Left hindlimb (tissue), 1 donor: ENCODE measurements at places on chromosomes 1 and 21.

DNA sequence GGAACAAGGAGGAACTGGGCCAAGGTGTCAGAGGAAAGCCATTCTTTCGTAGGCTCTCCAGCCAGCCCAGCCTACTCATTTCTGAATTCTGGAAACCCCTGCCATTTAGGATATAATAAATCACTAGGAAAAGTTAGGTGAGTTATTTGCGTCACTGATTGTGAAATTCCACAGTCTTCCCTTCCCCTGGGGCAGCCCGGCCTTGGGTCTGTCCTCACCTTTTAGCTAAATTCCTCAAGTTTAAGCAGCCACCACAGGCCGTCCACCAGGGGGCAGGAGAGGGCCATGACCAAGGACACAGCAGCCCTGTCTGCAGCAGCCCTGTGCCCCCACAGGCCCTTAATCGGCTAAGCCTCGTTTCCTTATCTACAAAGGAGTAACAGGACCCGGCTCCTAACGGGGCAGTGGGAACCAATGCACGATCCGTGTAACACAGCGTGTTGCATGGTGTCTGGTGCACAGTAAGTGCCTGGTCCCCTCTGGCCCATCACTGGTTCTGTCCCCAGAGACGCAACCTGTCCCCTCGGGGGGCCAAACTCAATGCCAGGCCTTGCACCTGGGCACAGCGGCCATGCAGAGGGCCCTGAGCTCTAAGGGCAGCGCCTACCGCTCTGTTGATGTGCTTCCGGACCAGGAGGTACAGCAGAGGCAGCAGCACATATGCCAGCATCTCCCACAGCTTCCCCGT is 18.1 kb downstream of the GPR157 start:
- peak; percentile 86 for DNase-seq

- no peak for DNase-seq
These were observed 4.3 kb upstream of the CD1D start for GRCh38 chr1:158176399-158176798.

DNA sequence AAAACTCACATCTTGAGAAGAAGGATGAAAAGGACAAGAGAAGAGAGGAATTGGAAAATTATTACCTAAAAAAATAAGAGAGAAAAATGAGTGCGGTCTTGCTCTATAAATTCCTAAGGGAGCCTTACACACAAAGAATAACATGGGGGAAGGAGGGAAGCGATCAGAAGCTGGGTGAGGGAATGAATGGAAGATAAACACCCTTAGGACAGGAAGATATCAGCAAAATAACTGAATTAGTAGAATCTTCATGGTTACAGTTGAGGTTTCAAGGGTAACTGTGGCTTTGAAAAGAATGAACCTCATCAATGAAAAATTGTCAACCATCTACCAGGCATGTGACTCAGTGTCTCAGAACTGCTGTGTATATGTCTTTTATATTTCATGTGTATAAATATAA is 192.5 kb upstream of the FOXD3 start:
- DNase-seq, result no peak

- DNase-seq, result no peak
These were observed 389.3 kb downstream of the OMA1 start for GRCh38 chr1:58157256-58157655.

DNA sequence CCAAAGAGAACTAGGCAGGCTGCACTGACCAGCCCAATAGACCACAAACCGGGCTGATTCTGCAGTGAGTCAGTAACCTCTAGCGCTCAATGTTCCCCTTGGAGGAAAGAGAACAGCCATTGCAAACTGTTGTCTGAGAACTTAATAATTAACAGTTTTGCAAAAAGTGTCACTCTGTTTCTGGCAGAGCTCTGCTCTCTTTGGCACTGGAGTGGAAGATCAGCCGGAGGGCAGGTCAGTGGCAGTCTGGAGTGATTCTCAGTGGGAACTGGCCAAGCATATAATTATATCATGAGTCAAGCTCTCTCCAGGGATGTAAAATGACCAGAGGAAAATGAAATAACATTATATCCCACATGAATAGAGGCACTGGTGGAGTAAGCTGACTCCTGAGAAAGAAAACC is 238.3 kb downstream of the HLX start:
- DNase-seq, result peak; percentile 63

DNA sequence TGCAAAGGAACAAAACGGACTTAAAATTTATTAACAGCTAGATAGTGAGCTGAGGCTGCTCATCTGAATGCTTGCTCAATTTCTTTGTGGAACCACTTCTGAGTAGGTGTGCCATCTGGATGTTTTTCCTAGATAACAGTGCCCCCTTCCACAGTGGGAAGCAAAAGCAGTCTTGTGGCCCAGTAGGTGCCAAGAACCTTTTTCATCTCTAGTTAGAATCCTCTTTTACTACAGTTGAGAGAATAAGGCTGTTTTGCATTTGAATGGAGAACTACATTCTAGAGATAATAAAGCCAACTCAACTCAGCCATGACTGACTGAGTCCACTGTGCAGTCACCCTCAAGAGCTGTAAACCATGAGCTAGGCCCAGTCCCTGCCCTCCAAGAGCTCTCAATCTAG is 13.3 kb downstream of the F3 start:
- no peak for DNase-seq

GRCh38 chr1:226568077-226568831 is 19.7 kb downstream of the STUM start:
- peak; percentile 51 for DNase-seq

DNA sequence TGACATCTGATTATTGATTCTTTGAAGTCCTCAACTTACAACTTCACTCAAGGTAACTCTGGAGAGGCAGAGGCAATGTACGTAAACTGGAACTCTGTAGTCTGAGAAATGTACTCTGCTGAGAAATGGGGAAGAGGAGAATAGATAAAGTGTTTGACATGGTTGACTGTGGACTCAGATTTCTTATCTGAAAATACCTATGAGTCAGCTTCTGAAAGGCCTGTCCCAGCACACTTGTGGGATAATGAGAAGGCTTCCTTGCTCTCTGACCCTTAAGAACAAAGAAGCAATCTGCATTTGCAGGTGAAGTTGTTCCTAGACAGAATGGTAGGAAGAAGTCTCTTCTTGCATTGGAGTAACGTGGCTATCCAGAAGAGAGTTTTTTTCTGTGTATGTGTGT is 1573.5 kb downstream of the BRINP3 start:
- DNase-seq, result no peak

GRCh38 chr1:181674617-181675016 is 191.3 kb downstream of the CACNA1E start:
- no peak for DNase-seq

GRCh38 chr1:41361495-41362356 is 492 bp downstream of the FOXO6 start:
- DNase-seq, result peak; percentile 68

DNA sequence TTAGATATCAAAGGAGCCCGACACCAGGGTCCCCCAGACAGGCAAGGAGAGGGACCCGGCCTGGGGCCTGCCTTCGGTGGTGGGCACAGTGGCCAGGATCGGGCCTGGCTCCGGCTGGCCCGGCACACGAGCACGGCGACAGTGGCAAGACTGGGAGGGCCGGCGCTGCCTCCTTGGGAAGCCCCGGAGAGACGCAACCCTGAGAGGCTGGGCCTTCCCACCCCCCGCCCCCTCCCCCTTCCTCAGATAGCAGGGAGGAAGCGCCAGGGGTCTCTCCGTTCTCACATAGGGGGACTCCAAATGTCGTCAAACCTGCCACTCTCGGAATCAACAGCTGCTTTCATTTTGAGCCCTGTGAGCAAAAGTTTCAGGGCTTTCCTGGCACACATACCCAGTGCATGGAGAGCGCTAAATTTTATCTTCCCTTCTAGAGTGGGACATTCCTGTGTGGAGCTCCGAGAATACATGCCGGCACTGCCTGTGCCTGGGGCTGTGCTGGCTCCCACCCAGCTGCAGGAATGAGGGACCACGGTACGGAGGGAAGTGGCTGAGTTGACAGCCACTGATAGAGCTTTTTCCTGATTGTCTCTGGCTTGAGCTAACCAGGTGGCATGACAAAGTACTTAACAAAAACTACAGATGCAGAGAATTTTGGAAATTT is 62.4 kb downstream of the CD247 start:
- peak; percentile 57 for DNase-seq

GRCh38 chr1:19625291-19625937 is 18.7 kb upstream of the NBL1 start:
- DNase-seq, result no peak

GRCh38 chr1:114854693-114855320 is at the start of gene SYCP1:
Gene SYCP1 (plus strand): TSS chr1:114854863. CDS start chr1:114855465, 602 bp downstream.
- no peak for DNase-seq

DNA sequence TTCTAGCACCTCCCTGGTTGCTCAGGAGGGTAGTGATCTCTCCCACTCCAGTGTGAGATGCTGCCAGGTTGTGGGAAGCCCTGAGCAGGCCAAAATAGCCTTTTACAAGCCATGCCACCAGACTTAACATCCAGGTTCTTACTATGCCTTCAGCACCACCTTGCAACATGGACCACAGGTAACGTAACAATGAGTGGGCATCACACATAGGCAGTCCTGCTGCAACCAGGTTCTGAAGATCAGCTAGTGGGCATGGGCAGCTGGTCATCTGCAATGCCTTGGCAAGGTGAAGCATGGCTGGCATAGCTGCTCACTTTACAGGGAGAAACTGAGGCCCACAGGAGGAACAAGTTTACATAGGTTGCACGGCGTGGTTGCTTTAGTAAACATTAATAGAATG is 40.7 kb downstream of the DHCR24 start:
- DNase-seq, result no peak

- no peak for DNase-seq
These were observed 30.8 kb downstream of the MRPL37 start for GRCh38 chr1:54230507-54231339.

DNA sequence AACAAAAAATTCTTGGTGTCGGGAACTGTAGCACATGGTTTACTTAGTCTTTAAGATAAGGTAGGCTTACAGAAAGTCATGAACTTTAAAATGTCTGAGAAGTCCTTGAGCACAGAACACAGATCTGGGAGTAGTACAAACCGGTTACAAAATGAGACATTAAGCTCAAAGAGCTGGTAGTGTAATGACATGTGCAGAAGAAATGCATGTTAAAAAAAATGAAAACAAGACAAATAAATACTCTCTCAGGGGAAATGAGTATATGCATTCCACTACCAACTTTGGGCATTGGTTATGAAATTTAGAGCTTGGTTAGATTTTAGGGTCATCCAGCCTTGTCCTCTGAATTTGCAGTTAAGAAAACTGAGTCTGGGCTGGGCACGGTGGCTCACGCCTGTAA is 91.5 kb upstream of the F3 start:
- DNase-seq, result no peak

DNA sequence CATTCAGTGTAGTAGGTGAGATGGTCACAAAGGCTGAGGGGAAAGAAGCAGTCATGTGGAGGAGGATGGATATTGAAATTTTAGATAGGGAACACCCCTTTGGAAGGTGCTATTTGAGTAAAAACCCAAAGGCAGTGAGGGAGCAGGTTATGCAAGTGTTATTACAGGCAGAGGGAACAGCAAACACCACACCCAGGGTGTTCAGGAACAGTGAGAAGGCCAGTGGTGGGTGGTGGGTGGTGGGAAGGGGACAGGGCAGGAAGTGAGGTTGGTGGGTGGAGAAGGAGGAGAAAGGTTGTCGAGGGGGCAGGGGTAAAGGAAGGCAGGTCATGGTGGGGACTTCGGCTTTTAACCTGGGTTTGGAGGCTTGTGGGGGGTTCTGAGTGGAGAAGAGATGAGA is 39.2 kb upstream of the SCMH1 start:
- DNase-seq, result no peak

GRCh38 chr1:239630767-239631166 is 244.4 kb downstream of the CHRM3 start:
- no peak for DNase-seq

GRCh38 chr1:35845766-35846165 is 37.2 kb upstream of the AGO1 start:
- DNase-seq, result no peak

GRCh38 chr1:225651872-225652728 is 823 bp downstream of the ENAH start:
- DNase-seq, result peak; percentile 72

DNA sequence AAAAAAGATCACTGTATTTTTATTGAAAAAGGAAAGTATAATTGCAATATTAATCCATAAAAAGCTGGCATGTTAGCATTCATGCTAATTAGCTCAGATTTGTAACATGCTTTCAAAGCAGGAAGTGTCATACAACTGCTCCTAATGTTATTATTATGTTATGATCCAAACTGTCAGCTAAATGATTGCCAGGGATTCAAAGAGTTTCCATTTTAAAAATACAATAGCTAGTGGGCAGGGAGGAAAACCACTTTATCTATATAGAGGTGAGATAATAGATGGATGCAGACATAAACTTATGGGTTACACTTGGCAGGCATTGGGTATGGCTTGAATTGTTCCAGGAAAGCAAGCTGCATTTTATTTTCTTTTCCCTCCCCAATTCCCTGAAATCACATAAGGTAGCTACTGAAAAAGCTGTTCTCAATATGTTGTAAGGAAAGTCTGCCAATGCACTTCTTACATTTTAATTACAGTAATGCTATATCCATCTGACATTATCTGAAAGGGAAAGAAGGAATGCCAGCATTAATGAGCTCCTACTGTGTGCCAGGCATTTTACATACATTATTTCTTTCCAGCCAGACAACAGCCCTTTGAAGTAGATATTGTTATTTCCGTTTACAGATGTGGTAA is 9.8 kb upstream of the MYSM1 start:
- DNase-seq, result no peak

DNA sequence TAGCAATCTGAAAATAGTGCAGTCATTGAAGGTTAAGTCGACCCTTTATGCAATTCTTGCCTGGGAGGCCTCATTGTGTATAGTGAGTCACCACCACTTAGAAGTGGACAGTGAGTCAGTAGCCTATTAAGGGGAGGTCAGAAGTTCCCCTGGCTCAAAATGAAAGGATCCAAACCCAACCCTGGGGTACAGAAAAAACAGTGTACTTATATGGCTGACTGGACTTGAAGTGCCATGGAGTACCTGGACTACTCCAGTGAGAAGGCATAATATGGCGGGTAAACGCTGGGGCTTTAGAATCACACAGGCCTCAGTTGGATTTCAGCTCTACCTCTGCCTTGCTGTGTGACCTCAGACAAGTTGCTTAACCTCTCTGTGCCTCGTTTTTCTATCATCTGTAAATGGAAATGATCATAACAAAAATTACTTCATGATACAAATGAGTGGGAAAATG is 2.2 kb upstream of the BCL9 start:
- no peak for DNase-seq

- DNase-seq, result no peak
These were observed 130.4 kb downstream of the KCNN3 start for GRCh38 chr1:154739654-154740053.
